ENCODE measurements at places on chromosomes 5 and 9.
A peak's percentile ranks its signal among the peaks of the same experiment; 100 is the strongest.

GRCh38 chr5:151912360-151912759 is 12.3 kb downstream of the GLRA1 start:
- DNase-seq = no peak

- no peak for DNase-seq
Observed at GRCh38 chr9:124008694-124009530, 2.7 kb upstream of the LHX2 start.

DNA sequence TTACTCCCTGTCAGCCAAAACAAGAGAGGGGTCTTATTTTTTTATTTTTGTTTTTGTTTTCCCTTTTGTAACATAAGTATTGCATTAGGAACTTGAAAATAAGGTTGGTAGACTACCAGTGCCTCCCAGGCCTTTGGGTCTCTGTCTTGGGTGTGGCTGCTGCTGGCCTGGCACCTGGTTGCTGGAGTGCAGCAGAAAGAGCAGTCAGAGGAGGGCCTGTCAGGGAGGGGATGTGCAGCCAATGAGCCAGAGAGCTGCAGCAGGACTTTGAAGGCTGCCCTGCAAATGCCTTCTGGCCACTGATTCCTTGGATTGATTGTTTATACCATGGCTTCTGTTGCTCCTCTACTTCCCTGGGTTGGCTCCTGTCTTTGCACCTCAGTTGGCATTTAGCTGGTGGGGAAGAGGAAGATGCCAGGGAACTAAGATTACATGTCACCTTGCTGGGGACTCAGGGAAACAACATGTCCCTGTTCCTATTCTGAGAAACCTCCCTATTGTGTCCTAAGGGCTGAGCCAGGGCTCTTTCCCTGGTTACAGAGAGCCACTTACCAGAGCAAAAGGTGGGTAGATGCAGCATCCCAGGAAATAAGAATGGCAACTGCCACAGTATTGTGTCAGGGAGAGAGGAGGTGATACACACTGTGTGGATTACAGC is 66.6 kb downstream of the ANGPTL2 start:
- no peak for DNase-seq

DNA sequence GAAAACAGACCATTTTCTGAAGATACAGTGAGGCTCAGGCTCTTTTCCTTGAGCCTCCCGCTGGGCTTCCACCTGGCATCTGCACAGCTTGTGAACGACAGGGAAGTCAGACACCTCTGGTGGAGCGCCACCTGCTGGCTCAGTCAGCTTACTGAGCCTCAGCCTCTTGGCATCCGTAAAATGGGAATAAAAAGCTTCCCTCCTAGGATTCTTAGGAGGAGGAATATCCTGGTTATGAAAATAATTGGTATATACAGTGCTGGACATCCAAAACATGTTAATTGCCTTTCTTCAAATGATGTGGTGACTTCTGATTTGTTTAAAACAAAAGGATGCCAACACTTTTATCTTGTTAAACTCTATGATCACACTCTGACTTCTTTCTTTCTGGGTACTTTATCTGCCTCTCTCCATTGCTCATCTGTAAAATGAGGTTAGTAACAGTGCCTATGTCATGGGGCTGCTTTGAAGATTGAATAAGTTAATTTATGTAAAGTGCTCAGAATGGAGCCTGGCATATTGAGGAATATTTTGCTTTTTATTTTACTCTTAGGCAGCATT is 67.5 kb downstream of the MAMDC2 start:
- peak; percentile 7 for DNase-seq

DNA sequence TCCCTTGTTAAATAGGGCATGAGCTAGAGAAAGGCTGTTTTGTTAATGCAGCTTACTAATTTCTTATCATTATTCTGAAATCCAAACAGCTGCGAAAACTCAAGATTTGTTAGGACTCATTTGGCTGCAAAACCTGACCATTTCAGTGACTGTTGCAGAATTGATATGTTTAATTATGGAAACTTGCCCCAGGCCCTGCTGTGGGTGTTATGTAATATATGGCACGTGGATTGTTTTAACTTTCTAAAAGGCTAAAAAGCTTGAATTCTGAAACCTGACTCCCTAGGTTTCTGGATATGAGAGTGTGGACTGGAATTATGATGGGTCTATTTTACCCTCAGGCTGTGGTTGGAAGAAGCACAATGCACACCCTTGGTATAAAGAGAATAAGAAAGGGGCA is 4.4 kb downstream of the IL9 start:
- no peak for DNase-seq

DNA sequence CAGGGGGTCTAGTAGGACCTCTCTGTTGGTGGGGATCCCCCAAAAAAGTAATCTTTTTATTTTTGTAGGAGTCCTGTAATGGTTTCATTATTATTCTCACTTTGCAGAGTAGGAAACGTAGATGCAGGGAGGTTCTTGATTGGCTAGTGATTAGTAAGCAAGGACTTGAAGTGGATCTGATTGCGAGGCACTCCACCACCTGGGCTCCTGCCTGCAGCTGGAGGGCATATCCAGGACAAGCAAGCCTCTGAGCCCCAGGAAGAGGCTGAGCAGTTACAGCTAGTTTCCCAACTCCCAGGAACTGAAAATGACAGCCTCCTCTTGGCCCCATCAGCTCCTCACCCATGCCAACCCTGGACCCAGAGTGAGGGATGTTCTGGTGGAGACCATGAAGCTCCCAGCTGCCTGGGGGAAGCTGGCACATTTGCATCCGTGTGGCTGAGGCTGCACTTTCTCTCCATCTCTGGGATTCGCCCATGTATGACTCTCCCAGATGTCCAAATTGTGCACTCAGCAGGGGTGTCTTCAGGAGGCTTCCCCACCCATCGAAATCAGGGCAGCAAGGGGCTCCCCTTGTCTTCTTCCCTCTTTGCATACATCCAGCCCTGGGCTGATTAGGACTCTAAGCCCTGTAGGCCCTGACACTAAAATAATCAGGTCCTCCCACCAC is 10.2 kb downstream of the KCNIP1 start:
- DNase-seq = no peak

- DNase-seq = no peak
Observed at GRCh38 chr5:132283423-132284043, 10.7 kb upstream of the SLC22A4 start.

DNA sequence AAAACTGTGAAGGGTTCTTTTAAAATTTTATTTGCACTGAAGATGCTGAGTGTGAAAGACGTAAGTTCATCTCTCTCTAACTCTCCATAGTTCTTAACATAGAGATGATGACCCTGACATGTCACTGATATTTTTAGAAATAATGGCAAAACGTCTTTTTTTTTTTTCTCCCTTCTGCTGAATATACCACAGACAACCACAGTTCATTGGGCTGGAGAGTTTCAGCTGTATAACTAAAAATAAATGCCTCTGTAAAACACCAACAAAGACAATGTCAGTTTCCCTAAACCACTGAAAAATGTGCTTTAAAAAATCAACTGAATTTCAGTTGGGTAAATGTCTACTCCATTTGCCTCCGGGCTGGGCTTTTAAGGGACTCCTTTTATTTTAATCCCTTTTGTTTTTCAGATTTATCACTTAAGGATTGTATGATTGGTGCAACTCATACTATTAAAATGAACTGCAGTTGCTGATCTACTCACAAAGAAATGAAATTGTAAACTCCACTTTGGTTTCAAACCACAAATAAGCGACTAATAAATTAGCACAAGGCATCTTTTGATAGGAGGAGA is 830.9 kb upstream of the WWC1 start:
- no peak for DNase-seq

- no peak for DNase-seq
Observed at GRCh38 chr5:177389241-177390169, 5.3 kb downstream of the SLC34A1 start.

GRCh38 chr5:17326600-17327037 is 109.2 kb downstream of the BASP1 start:
- no peak for DNase-seq

GRCh38 chr9:112700085-112700484 is 17.8 kb downstream of the INIP start:
- no peak for DNase-seq

- DNase-seq = no peak
Observed at GRCh38 chr9:98881836-98882568, 61.7 kb upstream of the COL15A1 start.

DNA sequence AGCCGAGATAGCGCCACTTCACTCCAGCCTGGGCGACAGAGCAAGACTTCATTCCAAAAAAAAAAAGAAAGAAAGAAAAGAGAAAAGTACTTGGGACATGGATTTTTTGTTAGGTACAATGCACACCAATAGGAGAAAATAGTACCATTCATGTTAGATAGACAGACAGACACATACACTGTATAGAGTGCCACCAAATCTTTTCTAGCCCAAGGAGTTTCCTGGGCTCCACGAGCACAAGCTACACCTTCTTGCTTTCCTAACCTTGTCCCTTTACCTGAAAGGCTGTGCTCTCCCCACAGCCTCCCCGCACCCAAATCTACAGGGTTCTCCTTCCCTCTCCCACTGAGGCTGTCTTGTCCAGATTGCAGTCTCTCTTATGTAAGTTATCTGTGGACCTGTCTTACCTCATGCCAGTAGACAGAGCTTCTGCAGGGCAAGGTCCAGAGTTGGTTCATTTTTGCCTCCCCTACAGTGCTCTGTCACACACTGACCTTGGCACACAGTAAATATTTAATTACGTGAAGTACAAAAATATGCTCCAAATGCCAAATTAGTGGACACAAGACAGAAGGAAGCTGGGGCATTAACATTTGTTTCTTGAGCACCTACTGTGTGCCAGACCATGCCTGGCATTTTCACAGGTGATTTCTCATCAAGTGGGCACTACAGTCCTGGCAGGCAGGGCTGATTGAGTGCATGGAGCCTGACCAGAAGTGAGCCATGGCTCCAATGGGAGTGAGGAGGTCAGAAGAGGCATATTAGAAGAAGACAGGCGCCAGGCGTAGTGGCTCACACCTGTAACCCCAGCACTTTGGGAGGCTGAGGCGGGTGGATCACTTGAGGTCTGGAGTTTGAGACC is 5.9 kb downstream of the ALAD start:
- DNase-seq = no peak

GRCh38 chr9:1050125-1050895 is at the start of gene DMRT2:
Gene DMRT2 (plus strand): TSS chr9:1050357. CDS start chr9:1051614, 1,257 bp downstream.
- DNase-seq = no peak

- no peak for DNase-seq
Observed at GRCh38 chr5:136230176-136230575, 37.2 kb upstream of the SMIM32 start.

DNA sequence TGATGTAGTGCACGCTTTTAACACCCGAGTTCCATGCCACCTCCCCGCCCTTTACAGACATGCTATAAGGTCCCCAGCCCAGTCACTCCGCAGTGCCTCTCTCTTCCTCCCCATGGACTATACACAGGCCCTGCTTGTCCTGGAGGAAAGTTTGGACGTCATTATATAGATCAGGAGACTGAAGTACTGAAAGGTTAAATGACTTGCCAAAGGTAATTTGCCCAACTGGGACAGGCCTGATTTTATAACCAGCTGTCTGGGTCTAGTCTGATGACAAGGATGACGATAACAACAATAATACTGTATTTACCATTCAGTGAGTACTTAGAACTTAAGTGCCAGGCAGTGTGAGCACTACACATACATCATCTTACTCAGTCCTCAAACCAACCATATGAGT is 33.1 kb downstream of the LVRN start:
- no peak for DNase-seq

DNA sequence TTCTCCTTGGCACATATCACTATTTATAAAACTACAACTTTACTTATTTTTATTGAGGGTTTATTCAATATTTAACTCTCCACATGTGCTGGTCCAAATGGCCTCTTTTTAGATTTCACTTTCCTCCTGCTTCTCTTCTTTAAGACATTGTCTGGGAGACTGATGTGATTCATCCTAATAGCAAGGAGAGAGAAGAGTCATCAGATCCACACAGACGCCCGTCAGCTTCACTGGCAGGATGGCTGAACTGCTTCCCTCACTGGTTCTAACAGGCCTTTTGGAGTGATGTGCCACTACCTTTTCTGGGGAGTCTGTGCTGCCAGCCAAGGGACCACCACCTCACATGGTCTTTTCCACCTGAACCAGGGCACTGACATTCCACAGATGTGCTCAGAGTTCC is 16.5 kb upstream of the ROR2 start:
- no peak for DNase-seq

- no peak for DNase-seq
Observed at GRCh38 chr5:60352992-60353599, 346.9 kb downstream of the DEPDC1B start.

- DNase-seq = no peak
Observed at GRCh38 chr9:3823842-3824475, 298.2 kb upstream of the RFX3 start.

DNA sequence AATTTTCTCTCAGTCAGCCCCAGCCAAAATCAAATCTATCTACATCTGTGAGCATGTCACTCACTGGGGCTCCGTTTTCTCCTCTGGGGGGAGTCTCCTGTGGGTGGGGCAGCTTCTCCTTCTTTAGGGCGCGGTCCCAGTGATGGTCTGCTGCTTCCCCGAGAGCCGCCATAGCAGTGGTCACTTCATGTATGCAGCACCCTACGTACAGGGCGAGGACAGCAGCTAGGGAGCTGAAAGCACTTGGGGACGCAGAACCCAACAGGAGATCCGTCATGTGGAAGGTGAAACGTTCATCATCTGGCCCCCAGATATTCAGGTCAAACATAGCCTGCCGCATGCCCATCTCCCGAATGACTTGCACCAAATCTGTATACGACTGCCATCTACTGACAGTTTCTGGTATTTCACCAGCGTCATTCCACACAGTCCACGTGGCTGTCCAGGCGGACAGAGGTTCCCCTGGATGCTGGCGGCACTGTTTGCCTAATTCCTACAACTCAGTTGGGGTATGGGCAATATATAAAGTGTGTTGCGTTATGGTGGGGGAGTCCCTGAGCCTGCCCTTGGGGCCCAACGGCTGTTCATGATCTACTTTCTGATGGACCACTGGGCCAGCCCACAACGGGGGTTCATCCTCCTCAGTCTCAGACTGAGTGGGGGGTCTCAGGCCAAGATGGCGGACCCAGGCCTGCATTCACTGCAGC is 795.0 kb downstream of the EFNA5 start:
- no peak for DNase-seq

DNA sequence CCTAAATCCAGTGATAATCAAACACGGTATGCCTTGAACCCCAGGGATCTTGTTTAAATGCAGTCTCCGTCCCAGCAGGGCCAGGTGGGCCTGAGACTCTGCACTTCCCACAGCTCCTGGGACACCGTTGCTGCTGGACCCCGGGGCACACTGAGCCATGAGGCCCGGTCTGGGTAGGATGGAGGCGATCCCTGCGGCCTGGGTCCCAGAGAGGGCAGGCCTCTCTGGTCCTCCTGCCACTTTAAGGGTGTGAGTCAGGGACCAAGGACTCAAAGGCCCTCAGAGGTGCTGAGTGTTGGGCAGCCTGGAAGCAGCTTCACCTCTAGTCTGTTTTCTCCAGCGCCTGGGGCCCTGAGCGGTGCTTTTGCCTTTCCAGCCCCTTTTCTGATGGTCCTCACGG is 34.1 kb upstream of the SLC9A3 start:
- no peak for DNase-seq

GRCh38 chr5:103271570-103272289 is 13.2 kb downstream of the MACIR start:
- DNase-seq = no peak

All from stimulated activated CD8-positive, alpha-beta memory T cell treated with anti-CD3 and anti-CD28 coated beads, Interleukin-12 subunit alpha, Interleukin-12 subunit beta, amount 100 ng/mL, for 1 hour (primary cell).